ENCODE measurements at places on chromosomes 5 and 9.

GRCh38 chr5:110496276-110496675 lies 230.2 kb downstream of the TMEM232 start:
- DNase-seq: no peak

DNA sequence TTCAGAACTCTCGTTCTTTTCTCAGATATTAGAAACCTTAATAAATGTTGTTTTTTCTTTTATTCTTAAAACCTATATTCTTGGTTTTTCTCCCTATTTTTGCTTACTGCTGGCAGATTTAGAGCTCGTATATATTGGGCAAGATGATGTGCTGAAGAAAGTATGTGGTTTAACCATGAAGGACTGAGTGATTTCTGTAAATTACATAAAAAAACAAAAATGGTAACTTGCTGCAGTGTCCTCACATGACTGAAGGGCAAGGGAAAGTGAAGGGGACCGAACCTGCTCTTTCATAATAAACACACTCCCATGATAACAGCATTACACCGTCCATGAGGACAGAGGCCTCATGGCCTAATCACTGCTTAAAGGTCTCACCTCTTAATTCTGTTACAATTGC lies 393.8 kb upstream of the ZNF608 start:
- no peak for DNase-seq

DNA sequence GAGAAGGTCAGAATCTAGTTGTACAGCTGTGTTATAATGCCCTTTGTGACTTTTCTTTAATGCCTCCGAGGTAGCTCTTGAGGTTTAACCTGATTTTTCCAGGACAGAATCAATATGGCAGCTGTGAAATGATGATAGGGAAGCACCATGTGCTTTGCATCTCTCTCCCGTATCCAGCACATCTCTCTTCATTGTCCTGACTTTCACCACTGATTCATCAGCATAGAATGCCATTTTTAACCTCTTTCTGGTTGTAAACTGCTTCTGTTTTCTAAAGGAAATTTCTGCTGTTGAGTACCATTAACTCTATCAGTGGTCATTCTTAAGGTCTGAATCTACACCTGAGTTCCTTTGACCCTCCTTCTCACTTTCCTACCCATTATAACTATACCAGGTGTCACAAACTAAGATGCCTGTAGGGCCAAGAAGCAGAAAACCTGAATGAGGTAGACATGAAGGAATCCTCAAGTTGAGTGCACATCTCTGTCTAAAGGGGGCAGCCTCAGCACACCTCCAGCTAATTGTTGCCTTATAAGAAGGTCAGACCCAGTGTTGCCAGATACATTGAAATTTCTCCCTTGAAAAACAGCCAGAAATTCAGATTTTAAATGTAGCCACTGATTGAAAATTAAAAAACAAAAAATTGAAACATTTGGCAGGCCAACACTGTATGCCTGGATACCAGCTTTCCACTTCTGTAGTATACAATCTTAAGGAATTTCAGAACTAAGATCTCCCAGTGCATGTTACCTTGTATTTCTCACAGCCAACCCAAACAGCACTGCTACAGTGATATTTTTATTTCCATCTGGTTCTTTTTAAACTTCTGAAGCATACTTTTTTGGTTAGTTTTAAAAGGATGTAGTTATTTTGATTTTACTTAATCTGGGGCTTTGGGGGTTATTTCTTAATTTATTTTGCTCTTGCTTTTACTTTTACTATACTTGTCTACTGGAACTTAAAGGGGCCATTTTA lies 35.8 kb upstream of the TLX3 start:
- no peak for DNase-seq

DNA sequence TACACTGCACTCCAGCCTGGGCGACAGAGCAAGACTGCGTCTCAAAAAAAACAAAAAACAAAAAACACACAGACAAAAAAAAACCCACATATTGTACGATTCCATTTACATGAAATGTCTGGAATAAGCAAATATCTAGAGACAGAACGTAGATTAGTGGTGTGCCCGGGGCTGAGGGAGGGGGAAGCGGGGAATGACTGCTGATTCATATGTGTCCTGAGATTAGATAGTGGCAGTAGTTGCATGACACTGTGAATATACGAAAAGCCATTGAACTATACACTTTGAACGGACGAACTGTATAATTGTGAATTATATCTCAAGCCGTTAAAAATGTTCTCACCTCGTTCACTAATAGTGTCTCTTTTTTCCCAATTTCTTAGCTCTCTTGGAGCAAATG lies 23.9 kb downstream of the FGF1 start:
- DNase-seq: no peak

DNA sequence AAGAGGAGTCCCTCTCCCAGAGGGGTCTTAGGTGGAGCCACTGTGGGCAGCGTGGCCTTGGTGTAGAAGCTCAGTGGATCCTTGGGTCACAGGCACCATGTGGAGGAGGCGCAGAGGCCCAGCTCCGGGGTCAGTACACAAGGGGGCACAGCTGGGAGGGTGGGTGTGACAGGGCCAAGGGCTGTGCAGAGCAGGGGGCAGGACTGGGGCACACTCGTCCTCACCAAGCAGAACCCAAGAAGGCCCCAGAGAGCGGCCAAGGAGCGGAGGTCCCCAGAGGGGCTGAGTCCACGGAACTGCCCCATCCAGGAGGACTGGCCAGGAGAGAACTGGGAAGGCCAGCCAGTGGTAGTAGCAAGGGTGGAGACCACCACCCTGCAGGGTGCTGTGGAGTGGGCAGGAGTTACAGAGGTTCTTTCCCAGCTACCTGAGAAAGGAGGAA lies 2.5 kb upstream of the LPCAT1 start:
- no peak for DNase-seq

GRCh38 chr5:124064956-124065355 lies 553.0 kb downstream of the CSNK1G3 start:
- DNase-seq: no peak

GRCh38 chr9:116900543-116900942 lies 213.4 kb downstream of the TRIM32 start:
- DNase-seq: no peak

DNA sequence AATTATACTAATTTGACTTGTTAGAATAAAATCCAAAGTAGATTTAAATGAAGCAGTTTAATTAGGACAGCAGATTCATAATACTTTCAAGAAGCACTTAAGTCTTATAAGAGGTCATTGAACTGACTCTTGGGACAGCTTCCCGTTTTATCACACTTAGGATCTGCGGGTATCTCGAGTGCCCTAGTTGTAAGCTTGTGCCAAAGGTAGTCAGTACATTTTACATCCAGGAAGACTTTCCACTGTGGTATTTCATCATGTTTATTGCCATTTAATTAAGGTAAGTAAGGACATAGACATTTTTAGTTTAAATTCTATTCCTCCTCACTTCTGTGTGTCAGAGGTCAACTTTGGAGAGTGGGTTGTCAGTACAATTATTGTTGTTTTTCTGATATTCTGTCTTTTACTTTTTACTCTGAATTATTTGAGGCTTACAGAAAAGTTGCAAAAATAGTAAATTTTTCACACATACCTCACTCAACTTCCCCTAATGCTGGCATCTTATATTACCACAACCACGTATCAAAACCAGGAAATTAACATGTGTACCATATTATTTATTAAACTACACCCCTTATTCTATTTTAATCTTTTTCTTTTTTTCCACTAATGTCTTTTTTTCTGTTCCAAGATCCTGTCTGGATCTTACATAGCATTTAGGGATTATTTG lies 7.5 kb upstream of the ZNF367 start:
- DNase-seq: no peak

GRCh38 chr5:3736926-3737325 lies 141.3 kb downstream of the IRX1 start:
- no peak for DNase-seq

DNA sequence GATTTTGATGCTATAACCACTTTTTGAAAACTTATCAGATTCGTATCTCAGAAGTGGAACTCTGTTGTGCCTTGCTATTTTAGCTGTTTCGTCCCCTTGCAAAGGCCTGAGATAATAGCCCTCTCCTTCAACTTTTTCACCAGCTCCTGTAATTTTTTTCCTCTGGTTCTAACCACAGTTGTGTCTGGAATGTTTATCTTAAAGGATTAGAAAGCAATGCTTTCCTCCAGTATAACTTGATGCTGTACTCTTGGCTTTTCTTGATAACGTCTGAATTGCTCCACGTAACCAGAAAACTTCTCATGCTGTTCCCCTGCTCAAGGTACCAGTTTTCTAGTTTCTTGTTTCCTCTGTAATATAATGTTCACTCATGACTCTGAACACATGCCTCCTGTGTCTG lies 209.4 kb downstream of the DTWD2 start:
- DNase-seq: no peak

DNA sequence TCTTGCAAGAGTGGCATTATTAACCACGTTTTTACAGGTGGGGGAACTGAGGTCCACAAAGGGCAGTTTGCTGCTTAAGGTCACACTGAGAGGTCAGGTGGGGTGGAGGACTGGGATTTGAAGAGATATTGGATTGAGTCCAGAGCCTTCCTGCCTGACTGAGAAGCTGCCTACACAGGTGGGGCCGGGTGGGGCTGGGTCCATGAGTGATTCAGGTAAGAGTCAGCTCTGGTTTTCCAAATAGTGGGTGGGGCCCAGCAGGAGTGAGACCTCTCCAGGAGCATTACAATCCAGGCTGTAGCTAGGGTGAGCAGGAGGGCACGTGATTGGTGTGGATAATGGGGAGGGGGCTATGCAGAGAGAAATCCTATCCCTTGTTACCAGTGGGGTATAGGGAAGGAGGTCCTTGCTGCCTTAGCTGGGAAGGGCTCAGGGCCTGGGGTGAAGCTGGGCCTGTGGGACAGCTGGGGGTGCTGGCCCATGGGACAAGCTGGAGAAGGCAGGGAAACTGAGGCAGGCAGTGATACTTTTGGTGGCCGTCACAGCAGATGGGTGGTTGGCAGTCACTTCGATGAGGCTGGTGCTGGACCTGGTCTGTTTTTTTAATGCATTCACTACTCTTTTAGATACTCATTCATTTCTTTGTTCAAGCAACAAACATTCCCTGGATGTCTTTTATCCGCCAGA lies 2.9 kb upstream of the PTGS1 start:
- no peak for DNase-seq

- no peak for DNase-seq
These were observed 5.4 kb downstream of the NACC2 start for GRCh38 chr9:136089697-136090045.

- no peak for DNase-seq
These were observed 47.8 kb downstream of the NR6A1 start for GRCh38 chr9:124723352-124723751.

GRCh38 chr9:125235804-125236519 lies 5.2 kb downstream of the HSPA5 start:
- DNase-seq: no peak
